ENCODE measurements at places on chromosomes 12 and 14.

GRCh38 chr14:67994531-67994930 is 175.0 kb downstream of the RAD51B start:
- no peak for DNase-seq

- DNase-seq: no peak
Observed at GRCh38 chr12:88247241-88247643, 105.1 kb downstream of the TMTC3 start.

DNA sequence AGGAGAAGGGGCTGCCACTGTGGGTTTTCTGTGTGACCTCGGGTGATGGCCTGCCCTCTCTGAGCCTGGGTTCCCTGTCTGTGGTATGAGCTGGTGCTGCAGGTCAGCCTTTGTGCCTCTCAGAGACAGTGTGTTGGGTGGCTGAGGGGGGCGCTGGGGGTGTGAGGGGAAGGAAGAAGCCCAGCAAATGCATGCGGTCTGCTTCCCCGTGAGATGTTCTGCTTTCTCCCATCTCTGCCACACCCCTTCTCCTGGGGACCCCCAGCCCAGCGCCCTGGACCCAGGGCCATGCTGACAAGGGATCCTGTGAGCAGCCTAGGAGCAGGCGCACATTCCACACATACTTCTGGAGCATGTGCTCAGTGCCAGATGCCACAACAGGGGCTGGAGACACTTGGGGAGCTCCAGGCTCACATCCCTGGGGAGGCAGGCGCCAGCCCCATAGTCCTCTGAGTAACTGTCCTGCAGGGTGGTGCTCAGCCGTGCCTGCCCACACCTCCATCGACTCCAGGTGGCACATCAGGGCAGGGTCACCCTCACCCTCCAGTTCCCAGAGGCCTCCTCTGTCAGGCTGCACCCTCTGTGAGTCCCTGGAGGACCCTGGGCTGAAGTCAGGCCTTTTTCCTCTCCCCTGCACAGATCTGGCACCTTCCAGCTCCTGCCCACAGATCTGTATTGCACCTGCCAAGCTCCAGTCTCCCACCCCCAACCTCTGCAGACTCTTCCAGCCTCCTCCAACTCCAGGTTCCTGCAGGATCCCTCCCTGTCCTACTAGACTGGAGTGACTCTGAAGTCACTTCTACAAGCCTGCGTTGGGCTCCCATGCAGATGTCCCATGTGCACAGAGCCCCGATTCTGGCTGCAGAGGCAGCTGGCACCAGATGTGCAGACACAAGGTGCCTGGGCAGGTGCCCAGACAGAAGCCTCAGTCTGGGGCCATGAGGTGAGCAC is 205.6 kb downstream of the KIF26A start:
- DNase-seq: no peak

DNA sequence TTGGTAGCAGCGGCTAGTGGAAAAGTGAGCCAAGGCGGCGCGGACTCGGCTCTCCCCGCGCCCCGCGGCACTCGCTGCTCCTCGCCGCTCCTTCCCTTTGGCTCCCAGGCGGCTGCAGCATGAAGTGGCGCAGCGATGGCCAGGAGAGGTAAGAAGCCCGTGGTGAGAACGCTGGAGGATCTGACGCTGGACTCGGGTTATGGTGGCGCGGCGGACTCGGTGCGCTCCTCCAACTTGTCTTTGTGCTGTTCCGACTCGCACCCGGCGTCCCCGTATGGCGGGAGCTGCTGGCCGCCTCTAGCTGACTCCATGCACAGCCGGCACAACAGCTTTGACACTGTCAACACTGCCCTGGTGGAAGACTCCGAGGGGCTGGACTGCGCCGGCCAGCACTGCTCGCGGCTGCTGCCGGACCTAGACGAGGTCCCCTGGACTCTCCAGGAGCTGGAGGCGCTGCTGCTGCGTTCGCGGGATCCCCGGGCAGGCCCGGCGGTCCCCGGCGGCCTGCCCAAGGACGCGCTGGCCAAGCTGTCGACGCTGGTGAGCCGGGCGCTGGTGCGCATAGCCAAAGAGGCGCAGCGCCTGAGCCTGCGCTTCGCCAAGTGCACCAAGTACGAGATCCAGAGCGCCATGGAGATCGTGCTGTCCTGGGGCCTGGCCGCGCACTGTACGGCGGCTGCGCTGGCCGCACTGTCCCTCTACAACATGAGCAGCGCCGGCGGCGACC is 225.6 kb upstream of the CRY1 start:
- DNase-seq: no peak

GRCh38 chr12:124694846-124695497 is 127.6 kb upstream of the NCOR2 start:
- DNase-seq: no peak

GRCh38 chr14:75340921-75341320 is 62.3 kb downstream of the FOS start:
- DNase-seq: peak; percentile 53

Data from AML-193 (cell line).